Right atrium auricular region (tissue), 2 donors: ENCODE measurements at places on chromosomes 7 and 10. TPM values are rescaled to one million over a fixed set of nuclear protein-coding genes. Genes with fewer than 3 reads are reported as not detected.

The SLC16A9 gene
- total RNA-seq, result 1.5 TPM

The VIPR2 gene
- 13.4 TPM for total RNA-seq

The ESYT2 gene
- 75.9 TPM for total RNA-seq

The TSPAN14 gene
- total RNA-seq, result 24.2 TPM

The EPO gene
- total RNA-seq, result not detected

GRCh38 chr7:22589641-22590201 is 89.7 kb upstream of the STEAP1B start:
- H3K27me3 ChIP-seq, result no peaks in the 10 kb centered on the region
- peaks cover 3% of the 10 kb centered on the region for H3K4me1 ChIP-seq
- H3K27ac ChIP-seq, result peak overlapping the region; percentile 72
- no peak overlapping the region for H3K4me3 ChIP-seq

DNA sequence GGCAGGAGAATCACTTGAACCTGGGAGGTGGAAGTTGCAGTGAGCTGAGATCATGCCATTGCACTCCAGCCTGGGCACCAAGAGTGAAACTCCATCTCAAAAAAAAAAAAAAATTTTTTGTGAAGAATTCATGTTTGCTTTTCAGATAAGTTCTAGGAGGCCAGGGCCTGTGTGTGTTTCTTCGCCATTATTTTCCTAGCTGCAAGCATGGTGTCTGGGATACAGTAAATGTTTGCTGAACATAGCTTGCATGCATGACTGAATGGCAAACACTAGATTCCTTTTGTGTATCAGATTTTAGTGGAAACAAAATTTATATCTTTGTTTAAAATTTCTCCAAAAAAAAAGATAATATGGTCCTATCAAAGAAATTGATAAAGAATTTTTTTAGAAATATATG is 9.7 kb upstream of the MACC1 start:
- no peak overlapping the region for H3K27ac ChIP-seq
- no peak overlapping the region for H3K4me3 ChIP-seq
- H3K36me3 ChIP-seq, result no peaks in the 10 kb centered on the region
- no peaks in the 10 kb centered on the region for H3K4me1 ChIP-seq
- DNase-seq, result no peak
- no peaks in the 10 kb centered on the region for H3K27me3 ChIP-seq

DNA sequence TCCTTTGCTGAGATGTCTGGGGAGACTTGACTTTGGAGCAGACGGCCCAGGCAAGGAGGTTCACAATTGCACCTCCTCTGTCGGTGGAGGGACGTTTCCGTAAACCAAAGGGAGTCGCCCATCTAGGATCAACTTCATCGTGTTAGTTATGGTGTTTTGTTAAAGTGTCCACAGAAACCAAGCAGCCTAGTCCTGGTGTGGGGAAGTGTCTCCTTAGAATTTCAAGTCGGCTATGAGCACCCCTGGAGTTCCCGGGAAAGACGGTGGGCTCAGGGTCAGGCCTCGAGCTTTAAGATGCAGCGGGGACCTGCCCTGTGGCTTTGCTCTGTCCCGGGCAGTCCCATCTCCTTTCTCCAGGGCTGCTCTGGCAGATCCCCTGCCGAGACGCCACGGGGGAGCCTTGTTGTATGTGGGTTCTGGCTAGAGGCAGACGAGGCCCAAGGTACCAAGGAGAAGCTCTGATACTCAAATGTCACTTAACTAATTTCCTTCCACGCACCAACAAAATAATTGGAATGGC is 319.2 kb downstream of the ADARB2 start:
- H3K27me3 ChIP-seq, result no peaks in the 10 kb centered on the region
- peak; percentile 40 for DNase-seq
- H3K27ac ChIP-seq, result no peak overlapping the region
- H3K4me1 ChIP-seq, result no peaks in the 10 kb centered on the region
- H3K36me3 ChIP-seq, result no peaks in the 10 kb centered on the region

DNA sequence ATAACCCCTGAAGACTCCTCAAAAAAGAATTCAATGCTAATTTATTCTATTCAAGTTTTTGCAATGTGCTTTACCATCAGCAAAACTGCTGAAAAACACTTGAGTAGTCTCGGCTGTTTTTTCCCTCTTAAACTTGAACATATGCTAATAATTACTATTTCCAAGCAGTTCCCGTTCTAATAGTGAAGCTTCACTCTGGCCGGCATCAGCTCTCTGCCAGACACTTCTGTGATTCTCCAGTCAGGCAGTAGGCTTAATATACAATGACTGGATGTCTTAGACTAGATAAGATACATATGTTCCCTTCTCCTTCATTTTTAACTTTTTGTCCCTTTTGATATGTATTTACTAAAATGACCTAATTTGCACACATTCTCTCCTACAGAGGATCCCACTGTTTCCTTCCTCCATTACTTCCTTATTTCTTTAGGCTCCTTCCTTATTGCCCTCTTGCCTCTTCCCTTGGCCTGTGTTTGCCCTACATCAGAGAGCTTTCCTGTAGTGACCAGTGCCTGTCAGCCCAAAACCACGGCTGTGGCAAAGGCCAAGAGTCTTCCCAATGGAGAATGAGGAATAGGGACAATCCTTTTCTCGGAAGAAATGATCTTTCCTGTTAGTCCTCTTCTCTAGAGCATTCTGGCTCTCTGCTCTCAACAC is 23.5 kb downstream of the HEPACAM2 start:
- H3K27ac ChIP-seq, result no peak overlapping the region
- DNase-seq, result no peak
- H3K36me3 ChIP-seq, result no peaks in the 10 kb centered on the region
- H3K4me1 ChIP-seq, result no peaks in the 10 kb centered on the region
